ENCODE measurements at places on chromosomes 1 and 21.

DNA sequence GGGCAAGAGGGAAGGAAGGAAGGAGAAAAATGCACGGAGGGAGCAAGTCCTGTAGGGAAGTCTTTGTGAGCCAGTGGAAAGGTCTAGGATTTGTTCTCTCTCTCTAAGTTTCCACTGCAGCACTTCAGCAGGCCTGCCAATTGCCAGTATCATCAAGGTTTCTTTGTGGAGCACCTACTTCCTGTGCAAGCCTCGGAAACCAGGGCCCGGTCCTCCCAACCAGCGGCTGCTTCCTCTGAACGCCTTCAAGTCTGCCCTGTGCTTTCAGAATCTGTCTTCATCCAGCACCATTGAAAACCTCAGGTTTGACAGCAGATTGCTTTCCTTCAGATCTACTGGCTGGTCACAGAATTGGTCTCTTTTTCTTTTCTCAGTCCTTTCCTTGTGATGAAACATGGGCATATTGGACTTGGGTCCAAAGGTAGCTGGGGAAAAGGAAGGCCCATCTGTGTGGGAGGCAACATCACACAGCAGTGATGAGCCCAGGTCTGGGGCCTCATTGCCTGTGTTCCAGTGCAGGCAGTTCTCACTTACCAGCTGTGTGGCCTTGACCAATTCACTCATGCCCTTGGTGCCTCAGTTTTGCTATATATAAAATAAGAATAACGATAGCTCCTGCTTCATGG is 144.5 kb downstream of the SEC16B start:
- no peak for DNase-seq

GRCh38 chr1:82269431-82269830 is 468.7 kb downstream of the ADGRL2 start:
- DNase-seq: peak; percentile 74

DNA sequence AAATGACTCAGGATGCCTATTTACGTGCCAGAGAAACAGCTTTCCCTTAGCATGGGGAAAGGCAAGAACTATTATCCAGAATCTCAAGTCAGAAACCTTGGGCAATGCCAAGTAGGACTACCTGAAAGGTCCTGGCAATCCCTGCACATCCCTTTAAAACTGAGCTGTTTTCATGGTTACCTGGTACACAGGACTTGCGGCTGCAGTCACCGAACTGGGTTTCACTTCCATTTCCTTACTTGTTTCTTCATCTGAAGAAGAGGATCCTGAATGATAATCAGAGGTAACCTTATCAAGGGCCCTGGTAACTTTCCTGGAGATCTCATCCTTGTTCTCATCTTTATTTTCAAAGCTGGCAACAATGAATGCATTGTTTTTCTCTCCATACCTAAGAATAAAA is 14.3 kb downstream of the BTG3 start:
- no peak for DNase-seq

- no peak for DNase-seq
Measured at GRCh38 chr1:50527249-50527986, 104.2 kb upstream of the DMRTA2 start.
